CD4-positive, alpha-beta T cell treated with Interferon alpha-2 for 1 hour (primary cell): ENCODE measurements at places on chromosomes 5 and 9.

DNA sequence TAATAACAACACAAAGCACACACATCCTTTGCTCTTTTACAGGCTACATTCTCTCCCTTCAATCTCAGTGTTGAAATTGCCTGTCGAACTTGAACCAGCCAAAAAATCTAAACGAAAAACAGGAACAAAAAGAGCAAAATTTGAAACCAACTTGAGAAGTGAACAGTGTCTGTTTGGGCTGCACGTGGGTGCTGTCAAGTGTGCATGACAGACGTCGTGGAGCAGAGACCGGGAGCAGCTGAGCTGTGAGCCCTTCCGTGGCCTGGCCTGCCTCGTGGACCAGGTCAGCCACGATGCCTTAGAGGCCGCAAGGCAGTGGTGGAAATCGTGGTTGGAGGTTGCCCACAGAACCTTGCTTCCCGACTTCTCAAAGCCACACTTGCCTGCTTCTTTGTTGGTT is 34.8 kb upstream of the DENND1A start:
- no peak for DNase-seq

DNA sequence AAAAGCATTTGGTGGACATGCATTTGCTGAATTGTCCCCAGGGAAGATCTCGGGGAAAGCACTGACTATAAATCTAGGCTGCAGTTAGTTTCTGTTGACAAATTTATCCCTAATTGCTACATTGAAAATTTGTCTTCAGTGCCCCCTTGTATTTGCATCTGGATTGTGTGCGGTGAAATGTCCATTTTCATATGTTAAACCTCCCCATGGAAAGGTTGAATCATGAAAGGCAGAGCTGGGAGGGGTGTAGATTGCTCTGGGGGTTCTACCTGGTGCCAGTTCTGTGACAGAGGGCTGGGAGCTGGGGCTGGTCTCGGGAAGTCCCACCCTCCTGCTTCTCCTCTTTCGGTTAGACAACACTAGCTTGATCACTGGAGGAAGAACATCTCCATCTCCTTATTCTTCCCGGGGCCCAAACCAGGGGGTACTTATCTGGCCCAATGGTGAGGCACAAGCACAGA is 101.9 kb downstream of the GADD45G start:
- DNase-seq: no peak

- peak; percentile 21 for DNase-seq
Measured at GRCh38 chr5:168706655-168707069, 127.5 kb upstream of the PANK3 start.

- DNase-seq: no peak
Measured at GRCh38 chr5:136094189-136094912, 38.3 kb upstream of the SMAD5 start.

- DNase-seq: no peak
Measured at GRCh38 chr9:78273761-78274160, 23.2 kb upstream of the PSAT1 start.

- no peak for DNase-seq
Measured at GRCh38 chr5:38452201-38452600, 104.2 kb downstream of the LIFR start.
